NCI-H2171 (cell line): ENCODE measurements at places on chromosomes 3 and 15.

DNA sequence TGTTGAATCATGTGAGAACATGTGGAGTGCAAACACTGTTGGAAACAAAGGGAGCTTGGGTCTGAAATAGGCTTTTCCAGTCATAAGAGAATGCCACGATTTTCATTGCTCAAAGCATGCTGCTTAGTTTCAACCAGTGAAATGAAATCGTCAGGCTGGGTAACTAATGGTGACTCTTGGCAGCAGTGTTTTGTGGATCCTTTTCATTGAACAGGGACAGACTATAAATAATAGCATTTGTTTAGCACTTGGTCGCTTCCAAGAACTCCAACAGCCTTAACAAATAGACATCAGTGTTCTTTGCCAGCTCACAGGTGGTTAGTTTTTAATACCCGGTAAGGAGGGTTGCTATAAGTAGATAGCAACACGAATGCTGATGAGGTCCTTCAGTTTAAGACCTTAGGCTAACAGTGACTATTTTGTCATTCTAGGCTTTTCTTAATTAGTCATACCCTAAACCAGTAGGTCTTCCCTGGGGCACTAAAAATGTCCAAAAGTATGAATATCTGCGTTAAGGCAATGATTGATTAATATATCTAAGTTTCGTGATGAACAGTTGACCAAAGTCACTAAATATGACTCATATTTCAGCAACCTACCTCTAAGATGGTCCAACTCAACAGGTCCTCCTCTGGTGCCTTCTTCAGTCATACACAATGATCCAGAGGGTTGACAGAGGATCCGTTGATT lies 15.8 kb downstream of the TP63 start:
- DNase-seq: no peak

DNA sequence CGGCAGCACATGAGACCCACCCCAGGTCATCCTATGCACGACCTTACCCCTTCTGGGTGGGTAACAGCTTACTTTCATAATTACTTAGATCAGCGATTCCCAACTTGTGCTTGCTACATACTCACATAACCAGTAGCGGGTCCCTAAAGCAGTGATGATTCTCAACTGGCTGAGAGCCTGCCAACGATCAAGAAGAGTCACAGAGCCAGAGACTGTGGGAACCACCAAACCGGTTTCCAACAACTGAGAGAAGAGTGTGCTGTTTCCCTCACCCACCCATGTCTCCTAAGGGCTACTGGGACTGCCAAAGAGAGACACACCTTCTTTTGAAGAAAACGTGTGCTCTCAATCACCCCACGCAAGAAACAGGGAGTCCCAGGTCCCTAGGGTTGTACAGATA lies 12.0 kb upstream of the XXYLT1 start:
- DNase-seq: no peak

- DNase-seq: no peak
Observed at GRCh38 chr15:65904301-65904700, 35.0 kb downstream of the RAB11A start.

DNA sequence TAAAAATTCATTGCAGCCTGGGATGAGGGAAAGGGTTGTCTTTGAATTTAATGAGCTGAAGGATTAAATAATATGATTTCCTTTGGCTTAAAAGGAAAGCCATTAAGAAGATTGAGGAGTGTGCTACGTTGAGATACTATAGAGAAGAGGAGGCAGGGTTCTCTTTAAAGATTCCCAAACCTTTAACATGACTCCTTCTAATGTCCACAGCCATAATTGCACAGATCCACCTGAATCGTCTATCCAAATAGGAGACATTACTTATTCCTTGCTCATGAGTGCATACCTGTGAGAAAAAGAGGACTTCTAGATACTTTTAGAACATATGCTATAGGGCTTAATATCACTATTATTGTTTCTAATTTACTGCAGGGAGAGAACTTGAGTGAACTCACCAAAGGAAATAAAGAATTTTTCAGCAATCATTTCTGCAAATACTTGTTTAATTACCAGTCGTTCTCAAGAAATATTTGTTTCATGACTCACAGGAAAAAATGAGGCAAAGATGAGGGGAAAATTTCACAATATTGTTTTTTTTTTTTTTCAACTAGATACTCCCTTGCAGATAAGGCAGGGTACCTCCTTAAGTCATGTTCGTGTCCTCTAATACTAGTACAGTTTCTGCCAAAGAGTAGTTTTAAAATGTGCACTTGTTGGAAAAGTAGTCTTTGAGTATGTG lies 8.9 kb upstream of the SUCNR1 start:
- no peak for DNase-seq

DNA sequence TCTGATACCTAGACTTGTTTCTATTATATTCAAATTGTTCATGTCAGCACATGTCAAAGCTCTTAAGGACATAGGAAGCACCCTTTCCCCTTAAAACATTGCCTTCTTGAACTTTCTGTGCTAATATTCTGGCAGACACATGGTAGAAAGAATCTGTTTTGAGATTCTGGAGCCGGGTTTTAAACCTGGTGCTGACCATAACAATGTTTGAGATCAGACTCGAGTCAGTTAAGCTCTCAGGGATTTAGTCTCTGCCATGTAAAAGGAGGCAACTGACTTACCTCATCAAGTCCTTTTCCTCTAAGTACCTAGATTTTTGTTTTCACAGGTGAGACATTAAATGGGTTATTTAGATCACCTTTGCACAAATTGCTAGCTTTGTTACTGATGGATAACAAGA lies 38.9 kb downstream of the RBMS3 start:
- DNase-seq: no peak

DNA sequence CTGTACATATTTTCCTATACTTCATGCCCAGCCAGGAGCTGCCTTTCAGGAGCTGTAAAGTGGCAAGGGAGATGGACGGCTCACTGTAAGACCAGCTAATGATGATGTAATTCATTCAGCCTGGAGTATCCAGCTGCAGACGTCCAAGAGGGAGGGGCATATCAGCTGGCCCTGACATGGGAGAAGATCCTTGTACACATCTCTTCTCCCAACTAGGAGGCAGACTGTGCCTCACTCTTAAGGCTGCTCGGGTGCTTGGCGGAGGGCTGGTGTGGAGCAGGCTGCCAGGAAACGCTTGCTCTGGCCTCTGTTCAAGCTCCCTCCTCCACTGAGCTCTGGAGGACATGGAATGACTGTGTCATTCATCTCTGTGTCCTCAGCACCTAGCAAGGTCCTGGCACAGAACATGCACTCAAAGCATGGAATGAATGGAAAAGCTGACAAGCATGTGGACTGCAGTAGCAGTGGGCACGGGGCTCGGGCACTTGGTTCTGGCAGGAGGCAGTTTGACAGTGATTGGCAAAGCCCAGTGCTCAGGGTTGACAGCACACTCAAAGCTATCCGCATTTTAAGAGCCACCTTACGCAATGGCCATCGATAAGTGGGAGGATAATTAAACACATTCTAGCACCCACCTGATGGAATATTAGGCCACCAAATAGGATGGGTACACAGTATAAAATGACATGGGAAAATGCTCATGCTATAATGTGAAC lies 72.4 kb downstream of the TBC1D2B start:
- DNase-seq: no peak

DNA sequence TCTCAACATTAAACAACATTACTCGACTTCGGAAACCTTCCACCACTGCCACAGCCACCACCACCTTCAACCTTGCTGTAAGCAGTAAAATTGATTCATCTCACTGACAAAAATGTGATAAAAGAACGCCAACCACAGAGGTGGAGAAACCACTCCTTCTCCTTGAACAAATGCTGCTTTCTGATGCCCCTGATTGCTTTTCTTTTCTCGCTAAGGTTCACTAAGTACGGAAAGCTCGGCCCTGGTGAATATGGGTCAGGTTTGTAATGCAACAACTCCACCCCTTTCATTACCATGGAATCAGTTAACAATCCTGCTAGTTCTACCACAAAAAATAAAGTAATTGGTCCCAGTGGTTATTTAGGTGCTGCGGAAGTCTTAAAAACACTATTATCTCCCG lies 44.9 kb downstream of the MEIS2 start:
- DNase-seq: no peak

GRCh38 chr3:38141173-38141951 lies 2.9 kb downstream of the MYD88 start:
- DNase-seq: no peak

GRCh38 chr15:66948294-66948693 lies 117.1 kb upstream of the SMAD3 start:
- no peak for DNase-seq

- no peak for DNase-seq
Observed at GRCh38 chr15:45027220-45027619, 4.2 kb downstream of the SORD start.

DNA sequence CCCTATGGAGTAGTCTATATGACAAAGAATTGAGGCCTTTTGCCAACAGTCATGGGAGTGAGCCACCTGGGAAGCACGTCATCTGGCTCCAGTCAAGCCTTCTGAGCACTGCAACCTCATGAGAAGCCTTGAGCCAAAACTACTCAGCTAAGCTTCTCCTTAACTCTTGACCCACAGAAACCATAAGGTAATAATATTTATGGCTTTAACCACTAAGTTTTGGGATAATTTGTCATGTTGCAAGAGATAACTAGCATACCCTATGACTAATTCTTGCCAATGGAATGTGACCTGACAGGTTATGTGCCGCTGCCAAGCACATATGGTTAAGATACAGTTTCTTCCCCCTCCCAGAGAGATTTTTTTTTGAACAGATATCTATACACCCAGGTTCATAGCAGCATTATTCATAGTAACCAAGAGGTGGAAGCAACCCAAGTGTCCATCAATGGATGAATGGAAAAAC lies 11.8 kb upstream of the SLC6A11 start:
- no peak for DNase-seq

DNA sequence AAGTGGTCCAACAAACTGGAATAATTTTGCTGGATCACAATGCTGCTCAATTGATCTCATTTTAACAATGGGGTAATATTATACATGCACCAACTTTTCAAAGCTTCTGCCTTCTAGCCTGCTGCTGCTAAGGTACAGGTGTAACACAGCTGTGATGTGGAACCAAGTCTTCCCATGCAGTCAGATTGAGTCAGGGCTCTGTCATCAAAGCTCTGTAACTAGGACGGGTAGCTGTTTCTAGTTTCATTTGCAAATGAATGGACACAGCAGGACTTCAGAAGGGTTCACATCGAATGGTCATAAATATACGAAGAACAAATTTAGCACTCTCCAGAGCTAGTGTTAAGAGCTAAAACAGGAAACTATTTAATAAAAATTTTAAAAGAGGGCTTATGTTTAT lies 189.2 kb downstream of the USP13 start:
- DNase-seq: no peak

GRCh38 chr3:29609328-29609811 lies 328.5 kb downstream of the RBMS3 start:
- no peak for DNase-seq

DNA sequence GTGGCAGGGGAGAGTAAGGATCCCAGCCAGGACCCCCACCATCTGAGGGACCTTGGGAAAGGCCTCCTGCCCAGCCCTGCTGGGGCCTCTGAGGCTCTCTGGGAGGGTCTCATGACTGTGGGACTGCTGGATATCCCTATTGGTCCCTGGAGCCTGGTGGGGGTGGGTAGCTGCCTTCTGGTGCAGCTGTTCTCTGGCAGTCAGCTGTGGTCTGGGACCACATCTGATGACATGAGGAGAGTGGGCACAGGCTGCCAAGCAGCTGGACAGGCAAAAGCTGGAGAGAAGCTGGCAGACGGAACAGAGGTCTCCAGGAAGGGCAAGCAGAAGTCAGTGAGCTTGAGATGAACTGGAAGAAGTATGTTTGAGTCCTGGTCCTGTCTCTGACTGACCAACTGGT lies 22.4 kb downstream of the PLEKHO2 start:
- no peak for DNase-seq

DNA sequence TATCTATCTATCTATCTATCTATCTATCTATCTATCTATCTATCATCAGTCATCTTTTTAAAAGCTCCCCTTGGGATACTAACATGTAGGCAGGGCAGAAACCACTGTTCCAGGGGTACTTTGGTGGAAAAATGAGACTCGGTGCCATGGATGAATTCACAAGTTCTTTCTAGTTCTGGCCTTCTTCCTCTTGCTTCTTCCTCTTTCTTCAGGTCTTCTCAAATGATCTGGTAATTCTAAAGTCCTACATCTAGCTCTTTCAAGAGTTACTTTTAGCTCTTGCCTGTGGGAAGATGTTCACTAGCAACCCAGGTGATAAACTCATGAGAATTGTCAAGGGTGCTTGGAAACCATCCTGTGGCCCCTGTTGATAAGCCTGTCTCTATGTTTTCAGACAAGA lies 168.5 kb upstream of the TBC1D5 start:
- DNase-seq: no peak

GRCh38 chr3:112979244-112979832 lies 4.4 kb upstream of the CD200R1 start:
- DNase-seq: peak; percentile 28

DNA sequence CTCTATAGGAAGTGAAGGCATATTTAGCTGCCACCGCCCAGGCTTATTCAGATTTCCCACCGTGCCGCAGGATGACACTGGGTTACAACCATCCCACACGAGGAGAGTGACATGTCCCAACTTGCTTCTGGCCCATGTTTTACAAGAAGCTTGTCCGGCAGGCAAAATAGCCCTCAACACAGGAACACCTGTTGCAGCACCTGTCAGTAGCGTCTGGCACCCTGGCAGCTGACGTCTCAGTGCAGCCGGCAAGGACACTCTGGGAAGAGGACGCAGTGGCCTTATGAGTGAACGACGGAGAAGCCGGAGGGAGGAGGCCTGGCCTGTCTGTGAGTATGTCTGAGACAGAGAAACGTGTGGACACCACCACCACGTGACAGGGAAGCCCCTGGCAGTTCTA lies 32.1 kb downstream of the FAM174B start:
- peak; percentile 14 for DNase-seq

DNA sequence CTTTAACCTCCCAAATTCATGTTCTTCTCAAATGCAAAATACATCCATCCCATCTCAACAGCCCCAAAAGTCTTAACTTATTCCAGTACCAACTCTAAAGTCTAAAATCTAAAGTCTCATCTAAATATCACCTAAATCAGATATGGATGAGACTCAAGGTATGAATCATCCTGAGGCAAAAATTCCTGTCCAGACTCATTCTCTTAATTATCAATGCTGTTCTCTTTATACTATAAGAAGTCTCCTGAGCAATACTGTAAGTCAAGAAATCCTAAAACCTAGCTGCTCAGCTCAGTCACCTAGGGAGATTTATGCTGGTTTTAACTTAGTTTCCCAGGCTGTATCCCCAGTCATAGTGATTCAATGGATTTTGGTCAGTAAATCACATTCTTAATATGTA lies 11.1 kb downstream of the RAD18 start:
- no peak for DNase-seq
